Islet precursor cell (in vitro differentiated cells): ENCODE measurements at places on chromosomes 7 and 10.

GRCh38 chr7:103810112-103810744, 179.2 kb downstream of the RELN start:
- DNase-seq: no peak

DNA sequence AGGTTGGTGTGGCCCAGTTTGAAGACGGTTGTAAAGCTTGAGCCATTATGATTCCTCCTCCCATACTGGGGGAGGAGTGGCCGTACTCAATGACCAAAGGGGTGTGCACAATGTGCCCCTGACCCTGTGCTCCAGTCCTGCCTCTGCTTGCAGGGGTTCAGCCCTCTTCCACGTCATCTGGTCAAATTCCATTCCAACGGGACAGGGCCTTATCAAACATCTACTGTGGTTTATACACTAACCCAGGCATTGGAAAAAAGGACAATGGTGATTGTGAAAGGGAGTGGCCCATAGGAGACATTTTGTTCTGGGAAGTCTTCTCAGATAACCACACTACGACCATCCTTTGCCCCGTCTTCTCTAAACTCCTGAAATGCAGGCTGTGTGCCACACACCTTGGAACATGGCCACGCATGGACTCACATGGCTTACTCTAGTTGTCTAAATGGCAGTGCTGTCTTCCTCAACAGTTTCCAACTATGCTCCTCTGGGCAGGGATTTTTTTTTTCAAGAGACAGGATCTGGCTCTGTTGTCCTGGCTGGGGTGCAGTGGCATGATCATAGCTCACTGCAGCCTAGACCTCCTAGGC, 103.0 kb downstream of the JCAD start:
- no peak for DNase-seq

DNA sequence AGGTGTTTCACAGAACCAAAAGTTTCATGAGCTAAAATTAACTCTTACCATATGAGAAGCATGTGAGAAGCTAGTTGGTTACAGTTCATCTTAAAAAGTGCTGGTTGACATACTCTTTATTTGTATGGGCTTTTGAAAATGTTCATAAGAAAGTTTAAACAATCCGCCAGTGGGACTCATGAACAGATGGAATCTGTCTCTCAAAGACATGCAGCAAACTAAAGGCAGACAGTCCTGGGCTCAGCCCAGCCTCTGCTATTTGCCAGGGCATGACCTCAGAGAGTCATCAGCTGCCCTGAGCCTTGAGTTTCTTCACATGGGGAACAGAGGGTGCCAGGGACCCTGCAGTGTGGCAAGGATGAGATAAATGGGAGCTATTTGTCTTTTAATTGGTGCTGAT, 3.2 kb downstream of the PYROXD2 start:
- no peak for DNase-seq

DNA sequence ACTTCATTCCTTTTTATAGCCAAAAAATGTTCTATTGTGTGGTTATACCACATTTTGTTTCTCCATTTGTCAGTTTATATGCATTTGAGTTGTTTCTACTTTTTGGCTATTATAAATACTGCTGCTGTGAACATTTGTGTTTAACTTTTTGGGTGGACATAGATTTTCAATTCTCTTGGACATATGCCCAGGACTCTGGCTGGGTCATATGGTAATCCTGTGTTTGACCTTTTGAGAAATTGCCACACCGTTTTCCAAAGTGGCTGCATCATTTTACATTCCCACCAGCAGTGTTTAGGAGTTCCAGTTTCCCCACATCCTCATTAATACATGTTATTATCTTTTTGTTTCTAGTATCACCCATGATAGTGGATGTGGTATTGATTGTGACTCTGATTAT, 39.4 kb downstream of the CSGALNACT2 start:
- DNase-seq: no peak

DNA sequence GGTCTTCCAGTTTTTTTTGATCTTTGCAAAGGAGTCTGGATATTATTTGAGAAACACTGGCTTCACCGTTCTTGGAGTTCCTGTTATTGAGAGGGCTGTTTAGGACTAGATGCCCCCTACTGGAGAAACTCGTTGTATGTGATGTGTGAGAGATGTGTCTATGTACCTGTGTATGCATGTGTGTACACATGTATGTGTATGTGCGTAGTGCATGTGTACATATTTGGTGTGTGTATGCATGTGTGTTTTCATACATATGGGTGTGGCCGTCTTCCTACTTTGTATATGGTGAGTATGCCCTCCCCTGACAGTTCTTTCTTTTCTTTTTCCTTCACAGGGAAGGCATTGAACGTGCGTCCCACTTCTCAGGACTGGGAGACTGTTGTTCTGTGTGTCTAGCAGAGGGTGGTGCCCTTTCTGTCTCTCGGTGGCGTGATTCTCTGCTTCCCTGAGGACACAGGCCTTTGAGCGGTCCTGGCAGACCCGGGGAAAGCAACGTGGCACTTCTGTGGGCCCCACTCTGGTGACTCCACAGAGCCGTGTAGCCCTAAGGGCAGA, 3.0 kb upstream of the CALHM3 start:
- no peak for DNase-seq

DNA sequence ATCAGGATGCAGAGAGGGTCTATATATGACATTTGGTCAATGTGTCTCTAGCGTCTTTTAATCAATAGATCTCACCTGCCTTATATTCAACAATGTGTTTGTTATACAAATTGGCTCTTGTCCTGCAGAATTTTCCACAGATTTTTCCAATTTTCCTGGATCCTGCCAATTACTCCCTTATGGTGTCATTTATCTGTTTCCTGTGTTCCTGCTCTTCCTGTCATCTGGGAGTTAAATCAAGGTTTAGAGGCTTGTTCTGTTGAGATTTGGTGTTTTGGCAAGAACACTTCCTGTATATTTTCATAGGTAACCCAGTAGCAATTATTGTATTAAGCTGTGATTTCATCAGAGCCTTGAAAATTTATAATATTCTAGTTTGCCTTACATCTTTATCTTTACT, 8.8 kb upstream of the C10orf71 start:
- DNase-seq: no peak

GRCh38 chr7:135980665-135981180, 3.6 kb upstream of the MTPN start:
- DNase-seq: peak; percentile 51

GRCh38 chr10:109773288-109774120, 149.8 kb downstream of the XPNPEP1 start:
- DNase-seq: no peak

- no peak for DNase-seq
These were observed 69.8 kb upstream of the AGR3 start for GRCh38 chr7:16951483-16952080.

DNA sequence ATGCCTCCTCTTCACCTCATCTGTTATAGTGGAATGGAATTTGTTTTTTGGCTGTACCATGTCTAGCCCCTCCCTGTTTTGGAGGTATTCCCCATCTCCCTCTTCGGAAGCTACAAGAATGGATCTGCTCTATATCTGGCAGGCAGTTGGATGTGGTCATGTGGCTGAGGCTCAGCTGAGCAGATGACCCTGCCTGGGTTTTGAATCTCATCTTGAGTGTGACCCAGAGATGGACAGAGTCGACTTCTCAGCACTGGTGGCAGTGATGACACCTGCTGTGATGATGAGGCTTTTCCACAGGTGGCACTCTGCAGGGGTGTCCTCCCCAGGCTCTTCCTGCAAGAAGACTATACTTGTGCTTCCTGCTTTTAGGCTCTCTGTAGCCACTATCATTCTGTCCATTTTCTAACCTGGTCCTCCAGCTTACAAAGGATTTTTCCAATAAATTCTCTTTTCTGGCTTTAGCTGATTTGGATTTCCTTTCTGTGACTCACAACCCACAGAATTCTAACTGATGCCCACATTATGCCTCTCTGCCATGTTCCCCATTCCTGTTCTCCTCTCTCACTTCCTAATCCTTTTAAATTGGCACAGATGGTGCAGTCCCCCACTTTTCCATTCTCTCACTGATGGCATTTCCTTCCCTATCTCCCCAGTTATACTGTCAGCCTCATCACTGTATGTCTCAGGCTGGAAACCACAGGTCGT, 7.5 kb upstream of the ARHGAP22 start:
- DNase-seq: no peak

DNA sequence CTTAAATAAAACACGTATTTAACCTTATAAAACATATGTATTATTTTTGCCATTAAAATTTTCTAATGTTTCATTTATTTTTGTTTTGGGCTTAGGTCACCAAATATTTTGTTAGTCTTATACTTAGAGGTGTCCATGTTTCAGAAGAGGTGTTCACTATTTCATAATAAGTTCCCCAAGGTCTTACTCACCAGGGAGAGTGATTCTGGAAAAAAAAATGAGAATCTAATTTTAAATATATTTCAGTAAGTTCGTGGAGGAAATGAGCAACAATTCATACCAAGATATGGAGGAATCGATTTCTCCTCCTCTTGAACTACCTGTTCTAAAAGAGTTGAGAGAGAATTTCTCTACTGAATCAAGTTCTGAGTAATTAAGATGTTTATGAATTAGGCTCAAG, 271.6 kb upstream of the SLC26A5 start:
- DNase-seq: no peak

DNA sequence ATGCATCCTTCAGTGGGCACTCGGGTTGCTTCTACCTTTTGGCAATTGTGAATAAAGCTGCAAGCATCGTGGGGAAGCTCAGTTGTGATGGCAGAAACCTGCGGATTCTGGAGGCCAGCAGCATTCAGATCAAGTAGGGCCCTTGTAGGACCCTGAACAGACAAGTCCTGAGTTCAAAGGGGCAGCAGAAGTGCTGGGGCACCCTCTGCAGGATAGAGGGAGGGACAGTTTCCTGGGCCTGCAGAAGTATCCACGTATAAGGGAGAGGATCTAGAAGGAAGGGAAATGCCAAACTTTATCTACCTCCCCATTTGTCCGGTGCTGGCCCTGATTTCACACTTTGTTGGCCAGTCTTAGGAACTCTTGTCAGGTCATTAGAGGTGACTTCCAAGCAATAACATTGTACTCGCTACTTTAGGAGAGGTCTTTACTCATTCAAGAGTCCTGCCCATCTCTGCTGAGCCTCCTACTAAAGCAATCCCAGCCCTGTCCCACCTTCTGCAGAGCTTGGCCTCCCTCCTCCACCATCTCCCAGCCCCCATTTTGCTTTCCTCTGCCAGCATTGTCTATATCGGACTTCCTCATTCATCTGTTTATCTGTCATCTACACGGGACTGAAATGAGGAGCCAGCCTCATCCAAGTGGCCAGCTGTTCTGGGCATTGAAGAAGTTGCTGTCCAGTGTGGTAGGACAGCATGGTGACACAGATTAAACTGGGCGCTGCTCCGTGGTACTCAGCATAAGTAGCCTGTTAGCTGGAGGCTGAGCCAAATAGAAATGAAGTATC, 26.6 kb upstream of the R3HCC1L start:
- DNase-seq: no peak

GRCh38 chr7:152462995-152463708, 27.3 kb upstream of the KMT2C start:
- no peak for DNase-seq

DNA sequence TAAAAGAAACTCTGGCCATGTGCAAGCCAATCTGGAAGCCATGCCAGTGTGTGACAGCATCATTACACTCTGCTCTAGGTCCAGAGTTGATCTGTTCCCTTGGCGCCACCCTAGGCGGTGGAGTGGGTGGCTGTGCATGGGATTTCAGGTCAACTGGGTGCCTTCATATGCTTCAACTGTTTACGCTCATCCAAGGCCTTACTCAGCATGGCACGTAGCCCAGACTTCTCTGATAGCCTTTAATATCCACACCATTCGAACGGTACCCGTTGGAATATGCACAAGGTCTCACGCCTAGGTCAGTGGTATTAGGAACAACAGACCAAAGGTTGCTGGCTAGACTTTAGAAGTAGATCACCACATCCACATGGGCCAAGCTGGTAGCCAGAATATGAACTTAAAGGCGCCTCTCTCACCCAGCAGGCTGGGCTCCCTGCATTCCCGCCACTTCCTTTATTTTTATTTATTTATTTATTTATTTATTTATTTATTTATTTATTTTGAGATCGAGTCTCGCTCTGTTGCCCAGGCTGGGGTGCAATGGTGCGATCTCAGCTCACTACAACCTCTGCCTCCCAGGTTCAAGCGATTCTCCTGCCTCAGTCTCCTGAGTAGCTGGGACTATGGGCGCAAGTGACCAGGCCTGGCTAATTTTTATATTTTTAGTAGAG, 18.7 kb upstream of the ACHE start:
- no peak for DNase-seq

- peak; percentile 74 for DNase-seq
These were observed 7.4 kb upstream of the PTPRN2 start for GRCh38 chr7:158595068-158595467.

DNA sequence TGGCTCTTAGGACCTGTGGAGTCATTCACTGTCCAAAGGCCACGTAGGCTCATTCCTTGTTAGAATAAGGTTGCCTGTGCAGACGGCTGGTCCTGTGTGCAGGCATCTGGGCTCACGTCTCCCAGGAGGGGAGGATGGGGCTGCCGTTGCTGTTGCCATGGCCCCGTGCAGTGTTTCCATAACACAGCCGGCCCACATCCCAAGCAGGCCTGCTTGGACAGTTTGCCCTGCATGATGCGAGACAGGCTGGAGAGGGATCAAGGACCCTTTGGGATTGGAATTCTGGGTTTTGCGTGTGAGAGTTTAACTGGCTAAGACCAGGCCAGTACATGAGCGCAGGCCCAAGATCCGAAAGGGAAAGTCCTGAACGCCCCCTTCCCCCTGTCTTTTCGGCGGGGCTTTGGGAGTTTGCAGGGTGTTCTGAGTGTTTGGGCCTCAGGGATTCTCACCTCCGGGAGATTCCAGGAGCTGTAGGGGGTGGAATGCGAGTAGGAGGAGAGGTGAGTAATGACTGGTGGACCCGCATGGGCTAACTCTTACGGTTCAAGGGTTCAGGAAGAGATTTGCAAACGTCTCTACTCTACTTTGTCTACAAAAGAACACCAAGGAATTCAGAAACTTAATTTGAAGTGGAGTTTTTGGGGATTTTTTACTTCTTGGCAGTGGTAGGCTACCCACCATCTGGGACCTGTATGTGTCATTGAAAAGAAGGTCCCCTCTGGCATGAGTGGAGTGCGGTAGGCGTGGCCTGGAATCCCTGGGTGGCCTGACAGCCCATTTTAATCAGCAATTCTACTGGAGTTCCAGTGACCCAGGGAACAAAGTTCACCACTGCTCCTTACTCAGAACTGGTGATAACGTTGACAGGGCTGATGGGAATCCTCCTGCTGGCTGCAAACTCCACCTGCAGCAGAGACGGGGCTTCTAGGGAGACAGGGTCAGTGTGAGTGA, 125.4 kb downstream of the ITIH5 start:
- DNase-seq: peak; percentile 95

GRCh38 chr10:15038416-15038815, 5.3 kb upstream of the OLAH start:
- DNase-seq: no peak

- DNase-seq: no peak
These were observed 43.9 kb downstream of the CUX1 start for GRCh38 chr7:101861218-101861775.

- DNase-seq: no peak
These were observed 44.1 kb downstream of the PAPSS2 start for GRCh38 chr10:87703771-87704170.

- DNase-seq: no peak
These were observed 192.9 kb downstream of the EVX1 start for GRCh38 chr7:27435461-27435860.

DNA sequence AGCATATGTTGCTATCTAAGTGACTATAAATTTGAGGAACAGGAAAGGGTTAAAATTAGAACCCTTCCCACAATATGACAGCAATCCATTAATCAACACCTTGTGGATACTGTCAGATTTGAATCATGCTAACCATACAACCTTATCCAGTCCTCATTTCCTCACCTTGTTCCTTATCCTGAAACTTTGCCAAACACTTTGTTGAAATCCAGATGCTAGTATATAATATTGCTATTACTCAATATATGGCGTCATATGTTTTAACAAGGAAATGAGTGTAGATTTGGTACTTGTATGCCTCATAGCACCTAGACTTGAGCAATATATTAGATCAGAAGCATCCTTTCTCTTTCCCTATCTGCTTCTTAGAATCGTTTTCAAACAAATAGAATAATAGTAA, 66.3 kb upstream of the SLC25A13 start:
- DNase-seq: no peak
